NCI-H748 treated with DMSO at 0.1 percent for 48 hours (cell line): ENCODE measurements at places on chromosomes 5 and 9.

DNA sequence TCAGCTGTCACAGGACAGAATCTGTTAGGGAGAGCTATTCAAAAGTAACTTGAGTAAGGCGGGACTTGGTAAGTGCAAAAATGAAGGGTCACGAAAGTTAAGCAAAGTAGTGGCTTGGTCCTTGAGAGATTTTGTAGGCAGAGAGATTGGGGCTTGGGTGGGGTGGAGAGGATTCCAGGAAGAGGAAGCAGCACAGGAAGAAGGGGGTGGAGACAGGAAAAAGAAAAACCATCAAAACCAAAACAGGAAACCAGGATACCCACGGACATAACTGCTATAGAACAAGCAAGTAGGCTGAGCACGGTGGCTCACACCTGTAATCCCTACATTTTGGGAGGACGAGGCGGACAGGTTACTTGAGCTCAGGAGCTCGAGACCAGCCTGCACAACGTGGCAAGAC is 3.7 kb downstream of the ROPN1L start:
- DNase-seq, result no peak

GRCh38 chr5:10538789-10539686 is 24.8 kb upstream of the ANKRD33B start:
- DNase-seq, result no peak

GRCh38 chr9:81145331-81145963 is 543.9 kb downstream of the TLE1 start:
- DNase-seq, result no peak

DNA sequence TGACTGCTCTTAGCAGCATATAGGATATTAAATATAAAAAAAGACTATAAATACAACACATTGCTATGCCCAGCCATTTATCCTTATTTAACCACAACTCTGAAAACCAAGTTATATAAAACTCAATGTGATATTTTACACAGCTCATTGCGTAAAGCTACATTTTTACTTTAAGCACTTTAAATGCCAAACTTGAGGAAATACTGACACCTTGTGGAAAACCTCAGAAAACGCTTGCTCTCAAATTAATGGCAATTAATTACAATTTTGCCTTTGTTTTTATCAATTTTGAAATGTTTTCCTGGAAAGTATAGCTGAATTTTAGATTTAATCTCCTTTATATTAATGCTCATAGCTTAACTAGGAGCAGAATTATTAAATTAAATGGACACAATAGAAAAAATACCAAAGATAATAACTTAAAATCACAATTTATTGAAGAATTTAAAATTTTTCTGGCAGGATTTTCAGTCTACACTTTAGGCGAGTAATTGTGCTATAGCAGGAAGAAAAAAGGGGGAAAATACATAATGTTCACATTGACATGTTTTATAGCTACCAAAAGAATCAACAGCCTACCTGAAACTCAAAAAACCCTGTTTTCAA is 25.2 kb upstream of the PLAC8L1 start:
- no peak for DNase-seq

DNA sequence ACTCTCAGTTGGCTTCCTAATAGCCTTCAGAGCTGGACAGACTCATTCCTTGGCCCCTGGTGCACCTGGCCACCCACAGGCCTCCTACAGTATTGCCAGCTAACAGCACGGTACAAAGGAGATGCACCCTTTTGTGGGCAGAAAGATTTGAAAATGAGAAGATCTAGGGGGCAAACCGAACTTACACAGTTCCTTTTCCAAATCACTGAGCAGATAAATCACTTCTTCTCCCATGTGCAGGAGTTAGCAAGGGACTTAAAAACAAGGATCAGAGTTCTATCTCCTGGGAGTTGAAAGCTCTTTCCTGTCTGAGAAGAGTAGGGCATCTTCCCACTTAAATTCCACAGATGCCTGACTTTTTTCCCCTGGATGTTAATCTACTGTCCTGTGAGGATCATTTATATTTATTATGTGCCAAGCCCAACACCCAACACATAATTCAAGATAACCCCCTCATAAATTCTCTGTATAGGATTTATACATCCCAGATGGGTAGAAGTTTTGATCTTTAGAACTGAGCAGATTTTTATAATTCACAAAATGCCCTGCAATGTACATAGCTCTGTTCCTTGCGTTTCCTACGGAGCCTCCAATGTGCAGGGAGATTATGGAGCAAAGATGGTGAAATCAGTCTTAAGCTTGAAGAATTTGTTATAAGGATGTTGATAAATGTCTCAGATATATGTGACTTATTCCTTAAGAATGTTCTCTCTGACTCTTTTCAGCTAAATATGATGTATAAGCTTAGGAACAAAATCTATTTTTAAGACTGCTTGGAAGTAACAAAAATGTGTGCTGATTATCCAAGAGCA is 207.2 kb upstream of the DAPK1 start:
- DNase-seq, result no peak

DNA sequence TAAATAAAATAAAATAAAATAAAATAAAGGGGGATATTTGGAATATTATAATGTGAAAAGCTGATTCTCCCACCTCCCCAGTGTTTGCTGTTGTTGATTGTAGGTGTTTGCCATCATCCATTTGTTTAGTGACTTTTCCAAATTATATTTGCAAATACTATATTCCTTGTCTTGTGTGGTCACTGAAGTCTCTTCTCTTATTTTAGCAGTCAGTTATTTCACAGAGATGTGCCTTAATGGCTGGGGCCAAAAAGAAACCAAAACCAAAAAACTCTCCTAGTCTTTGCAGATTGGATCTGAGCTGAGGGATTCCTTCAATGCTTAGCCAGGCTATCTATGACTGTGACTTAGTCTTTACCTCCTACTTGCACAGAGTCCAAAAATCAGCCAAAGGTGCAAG is 70.9 kb upstream of the ZNF169 start:
- no peak for DNase-seq

- no peak for DNase-seq
Measured at GRCh38 chr9:81964218-81965171, 21.2 kb downstream of the SPATA31D3 start.

DNA sequence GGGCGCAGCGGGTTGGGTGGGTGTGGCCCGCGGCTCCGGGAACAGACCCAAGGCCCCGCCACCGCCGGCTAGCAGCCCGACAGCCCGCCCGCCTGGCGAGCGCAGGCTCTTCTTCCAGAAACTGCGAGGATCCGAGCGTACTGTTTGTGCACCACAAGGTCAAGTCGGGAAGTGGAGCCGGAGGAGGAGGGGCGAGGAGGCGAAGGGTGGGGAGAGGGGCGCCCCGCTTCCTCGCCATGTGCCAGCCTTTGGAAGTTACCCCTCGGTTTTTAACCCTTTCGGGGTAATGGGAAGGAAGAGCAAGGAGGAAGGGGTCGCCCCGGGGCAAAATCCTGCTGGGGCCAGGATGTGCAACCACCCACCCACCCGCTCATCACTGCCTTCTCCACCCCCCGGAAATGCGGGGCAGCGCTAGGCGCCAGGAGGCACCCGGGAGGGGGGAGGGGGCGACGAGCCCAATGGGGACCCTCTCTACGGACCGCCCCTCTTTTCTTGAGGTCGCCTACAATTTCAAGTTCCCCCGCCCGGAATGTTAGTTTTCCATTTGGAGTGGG is 1.1 kb upstream of the JADE2 start:
- peak; percentile 24 for DNase-seq

- no peak for DNase-seq
Measured at GRCh38 chr9:93949694-93950449, 5.3 kb downstream of the BARX1 start.

- DNase-seq, result no peak
Measured at GRCh38 chr5:54517174-54517511, 416 bp upstream of the SNX18 start.

GRCh38 chr5:112059579-112060135 is 302.7 kb upstream of the NREP start:
- no peak for DNase-seq

- DNase-seq, result no peak
Measured at GRCh38 chr5:607541-608428, 4.4 kb upstream of the CEP72 start.

GRCh38 chr9:76725885-76726284 is 38.4 kb upstream of the PCA3 start:
- DNase-seq, result no peak

DNA sequence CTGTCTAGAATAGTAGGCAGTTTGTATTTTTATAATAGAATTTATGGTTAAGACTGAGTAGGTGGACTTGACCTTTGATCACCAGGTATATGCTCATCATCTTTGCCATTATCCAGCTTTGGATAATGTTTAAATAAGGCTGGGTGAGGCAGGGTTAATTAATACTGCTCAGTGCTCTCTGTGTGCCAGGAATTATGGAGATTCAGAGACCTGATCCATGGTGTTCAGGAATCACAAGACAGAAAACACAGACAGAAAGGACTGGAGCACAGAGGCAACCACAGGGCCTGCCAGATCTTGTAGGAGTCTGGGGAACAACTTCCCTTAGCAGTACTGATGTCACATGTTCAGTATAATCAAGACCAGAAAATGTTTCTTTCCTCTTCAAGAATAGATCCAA is 186.3 kb upstream of the ADCY2 start:
- DNase-seq, result peak; percentile 100

DNA sequence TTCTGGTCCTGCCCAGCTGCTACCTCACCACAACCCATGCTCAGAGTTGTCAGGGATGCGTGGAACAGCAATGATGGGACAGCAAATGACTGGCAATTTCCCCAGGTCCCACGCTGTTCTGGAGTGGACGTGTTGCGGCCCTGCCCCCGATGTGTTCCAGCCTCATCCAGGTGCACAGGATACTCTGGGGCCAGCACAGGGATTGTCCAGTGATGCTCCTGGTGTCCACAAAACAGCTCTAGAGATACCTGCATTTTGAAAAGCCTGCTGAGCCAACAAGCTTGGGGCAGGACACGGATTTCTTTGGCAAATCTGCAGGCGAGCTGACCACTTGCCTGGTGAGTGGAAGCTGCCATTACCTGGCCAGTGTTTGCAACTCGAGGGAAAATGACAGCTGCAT is 88.7 kb downstream of the ANKRD33B start:
- DNase-seq, result no peak

GRCh38 chr5:77719666-77720363 is 56.3 kb downstream of the TBCA start:
- no peak for DNase-seq

- no peak for DNase-seq
Measured at GRCh38 chr5:157486861-157487260, 26.8 kb downstream of the NIPAL4 start.

- DNase-seq, result no peak
Measured at GRCh38 chr5:160846642-160847041, 5.4 kb downstream of the ATP10B start.

- DNase-seq, result peak; percentile 32
Measured at GRCh38 chr5:136249678-136250266, 56.8 kb upstream of the SMIM32 start.

- DNase-seq, result no peak
Measured at GRCh38 chr9:34372467-34373011, 4.2 kb downstream of the MYORG start.

GRCh38 chr9:91837981-91838731 is 111.9 kb downstream of the ROR2 start:
- DNase-seq, result peak; percentile 6

- no peak for DNase-seq
Measured at GRCh38 chr5:140109759-140110645, 3.9 kb upstream of the PURA start.

DNA sequence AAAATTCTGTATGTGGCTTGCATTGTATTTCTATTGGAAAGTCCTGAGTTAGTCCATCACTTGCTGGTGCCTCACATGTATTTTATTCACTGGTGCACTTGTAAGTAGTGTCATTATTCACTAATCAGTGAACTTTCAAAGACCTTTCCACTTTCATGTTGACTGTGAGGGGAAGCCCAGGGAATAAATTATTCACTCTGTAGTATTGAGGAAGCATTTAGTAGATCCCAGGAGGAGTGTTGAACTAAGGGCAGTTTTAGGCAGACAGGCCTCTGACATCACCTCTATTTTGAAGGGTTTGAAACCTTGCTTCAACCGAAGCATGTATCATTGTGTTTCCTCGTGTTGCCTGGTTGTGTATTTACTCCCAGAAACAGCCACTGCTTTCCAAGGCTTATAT is 705.4 kb upstream of the RIOK2 start:
- no peak for DNase-seq

- DNase-seq, result no peak
Measured at GRCh38 chr9:99264070-99264680, 42.1 kb downstream of the SEC61B start.

DNA sequence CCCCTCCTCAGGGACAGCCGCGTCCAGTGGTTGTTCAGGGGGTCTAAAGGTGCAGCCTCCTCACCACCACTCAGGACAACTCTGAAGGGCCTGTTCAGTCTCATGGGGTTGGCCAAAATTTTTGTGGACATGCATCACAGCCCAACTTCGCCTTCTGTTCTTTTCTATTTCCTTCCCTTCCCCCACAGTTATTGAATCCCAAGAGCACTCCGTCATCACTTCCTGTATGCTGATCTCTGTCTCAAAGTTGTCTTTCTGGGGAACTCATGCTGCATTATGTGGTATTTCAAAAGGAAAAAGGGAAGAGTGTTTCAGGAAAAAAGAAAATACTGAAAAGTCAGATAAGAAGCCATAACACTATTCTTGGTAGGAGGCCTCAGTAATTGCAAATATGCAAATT is 355.4 kb downstream of the CAAP1 start:
- DNase-seq, result no peak

DNA sequence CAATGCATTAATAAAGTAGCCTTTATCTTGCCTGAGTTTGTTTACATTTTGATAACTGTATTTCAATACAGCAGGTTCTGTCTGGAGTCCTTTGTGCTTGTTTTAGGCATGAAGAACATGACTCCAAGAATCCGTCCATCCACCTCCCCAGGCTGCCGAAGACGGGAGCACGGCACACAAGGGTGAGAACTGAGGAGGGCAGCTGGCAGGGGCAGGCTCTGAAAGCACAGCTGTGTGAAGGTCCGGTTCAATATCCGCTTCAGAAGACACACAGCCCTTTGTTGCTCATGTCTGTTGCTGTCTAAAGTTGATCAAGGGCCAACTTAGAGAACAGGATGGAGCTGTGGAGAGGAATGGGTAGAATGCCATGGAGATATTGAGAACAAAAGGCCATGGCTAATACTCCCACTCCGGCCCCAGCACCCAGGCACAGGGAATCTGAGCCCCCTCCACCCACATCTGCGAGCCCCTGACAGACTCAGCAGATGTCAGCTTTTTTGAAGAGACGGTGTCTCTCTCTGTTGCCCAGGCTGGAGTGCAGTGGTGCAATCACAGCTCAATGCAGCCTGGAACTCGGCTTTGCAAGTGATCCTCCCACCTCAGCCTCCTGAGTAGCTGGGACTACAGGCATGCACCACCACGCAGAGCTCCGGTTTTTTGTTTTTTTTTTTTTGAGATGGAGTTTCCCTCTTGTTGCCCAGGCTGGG is 58.5 kb upstream of the GNE start:
- no peak for DNase-seq

- no peak for DNase-seq
Measured at GRCh38 chr5:148956477-148957385, 106.1 kb downstream of the SH3TC2 start.

- DNase-seq, result no peak
Measured at GRCh38 chr9:131012396-131012917, 3.5 kb downstream of the LAMC3 start.

DNA sequence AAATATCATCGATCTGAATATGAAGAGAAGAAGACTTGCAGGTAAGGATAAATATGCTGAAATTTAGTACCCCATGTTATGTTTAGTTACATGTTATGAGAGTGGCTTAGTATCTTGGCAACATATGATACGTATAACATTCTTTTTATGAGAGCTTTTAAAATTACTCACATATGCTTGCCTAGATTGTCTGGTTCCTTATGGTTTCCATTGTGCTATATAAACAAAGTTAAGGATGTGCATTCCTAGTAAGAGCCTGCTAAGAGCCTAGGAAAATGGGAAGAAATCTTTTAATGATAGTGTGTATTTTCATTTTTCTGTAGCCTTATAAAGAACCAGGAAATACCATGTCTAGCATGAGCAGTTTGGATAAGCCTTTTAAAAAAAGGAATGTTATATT is 112.0 kb upstream of the KCNN2 start:
- DNase-seq, result no peak
